CD4-positive, alpha-beta T cell treated with Interleukin-2 at 100 ng/mL for 4 hours (primary cell): ENCODE measurements at places on chromosomes 13 and 19.

- no peak for DNase-seq
Measured at GRCh38 chr13:73321043-73321442, 262.2 kb downstream of the KLF5 start.

DNA sequence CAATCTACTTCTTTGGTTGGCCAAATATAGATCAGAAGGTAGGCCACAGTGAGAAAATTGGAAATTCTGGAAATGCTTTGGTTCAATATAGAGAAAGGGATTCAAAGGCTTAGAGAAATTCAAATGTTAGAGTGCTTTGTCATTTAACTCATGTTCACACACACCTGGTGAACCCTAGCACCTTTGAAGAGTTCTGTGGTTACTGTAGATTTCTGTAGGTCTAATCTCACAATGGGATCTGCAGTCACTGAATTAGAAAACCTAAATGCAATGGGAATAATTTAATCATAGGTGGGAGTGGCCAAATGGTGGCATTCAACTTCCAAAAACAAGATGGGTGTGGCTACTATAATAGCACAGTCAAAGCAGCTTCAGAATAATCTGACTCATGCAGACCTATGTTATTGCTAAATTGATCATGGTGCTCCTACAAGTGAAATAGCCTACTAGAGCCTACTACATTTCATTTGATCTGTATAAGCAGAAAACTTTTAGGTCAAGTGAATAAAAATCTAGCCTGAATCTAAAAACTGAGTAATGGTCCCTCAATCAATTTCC, 1152.9 kb downstream of the PCDH9 start:
- no peak for DNase-seq

- DNase-seq: peak; percentile 59
Measured at GRCh38 chr13:49585220-49586157, at the start of gene RCBTB1. Gene RCBTB1 (minus strand): TSS chr13:49585558. CDS start chr13:49567279, 18,279 bp downstream.

GRCh38 chr13:25873242-25873612, 178.6 kb downstream of the SHISA2 start:
- no peak for DNase-seq

- no peak for DNase-seq
Measured at GRCh38 chr13:93336728-93337127, 110.1 kb downstream of the GPC6 start.

- no peak for DNase-seq
Measured at GRCh38 chr19:49065905-49066512, 1.4 kb upstream of the NTF4 start.

DNA sequence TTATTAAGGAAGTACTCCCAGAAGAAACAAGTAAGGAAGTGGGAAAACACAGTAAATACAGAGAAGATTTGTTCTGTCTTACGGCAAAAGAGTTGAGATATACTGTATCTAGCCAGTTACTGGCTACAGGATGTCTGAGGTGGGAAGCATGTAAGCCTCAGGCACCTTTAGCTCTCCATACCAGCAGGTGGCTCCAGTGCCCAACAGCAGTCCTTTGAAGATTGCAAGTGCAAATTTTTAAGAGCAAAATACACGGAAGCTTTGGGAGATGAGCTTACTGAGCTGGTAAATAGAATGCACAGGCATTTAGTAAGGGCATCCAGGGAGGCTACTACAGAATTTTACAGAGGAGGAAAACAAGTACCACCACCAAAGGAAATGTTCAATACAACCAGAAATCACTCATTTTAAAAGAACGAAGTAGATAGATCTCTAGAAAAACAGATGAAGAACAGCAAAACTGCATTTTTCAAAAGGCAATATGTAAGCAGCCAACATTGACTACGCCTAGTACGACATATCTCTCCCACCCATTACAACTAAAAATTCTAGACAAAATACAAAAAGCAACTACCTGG, 57.9 kb upstream of the VSTM2B start:
- DNase-seq: peak; percentile 1

GRCh38 chr13:52809310-52809769, 39.1 kb downstream of the PCDH8 start:
- DNase-seq: peak; percentile 24

GRCh38 chr13:101447852-101448251, 4.6 kb upstream of the ITGBL1 start:
- DNase-seq: no peak

GRCh38 chr13:73129023-73129422, 70.2 kb downstream of the KLF5 start:
- DNase-seq: no peak

GRCh38 chr19:47228168-47228936, 2.6 kb downstream of the BBC3 start:
- peak; percentile 41 for DNase-seq

- DNase-seq: peak; percentile 55
Measured at GRCh38 chr19:18023622-18024251, 15.8 kb downstream of the ARRDC2 start.

DNA sequence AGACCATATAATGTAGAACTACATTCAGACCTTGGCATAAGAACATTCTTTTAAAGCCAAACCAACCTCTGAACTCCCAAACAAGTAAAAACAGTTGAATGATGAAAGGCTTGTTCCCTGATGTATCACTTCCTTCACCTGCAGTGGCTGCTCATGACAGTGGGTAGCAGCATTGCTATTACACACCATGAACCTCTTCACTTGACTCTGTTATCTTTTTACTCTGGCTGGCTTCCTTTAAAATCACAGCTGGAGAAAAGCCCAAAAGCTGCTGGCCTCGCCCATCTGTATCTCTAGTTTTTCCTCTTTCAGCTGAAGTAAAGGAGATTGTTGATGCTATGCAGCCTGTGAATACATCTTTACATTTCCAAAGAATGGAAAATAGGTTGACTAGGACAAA, 22.6 kb downstream of the THSD1 start:
- DNase-seq: no peak

- DNase-seq: no peak
Measured at GRCh38 chr13:111017755-111018459, 97.2 kb upstream of the ARHGEF7 start.

DNA sequence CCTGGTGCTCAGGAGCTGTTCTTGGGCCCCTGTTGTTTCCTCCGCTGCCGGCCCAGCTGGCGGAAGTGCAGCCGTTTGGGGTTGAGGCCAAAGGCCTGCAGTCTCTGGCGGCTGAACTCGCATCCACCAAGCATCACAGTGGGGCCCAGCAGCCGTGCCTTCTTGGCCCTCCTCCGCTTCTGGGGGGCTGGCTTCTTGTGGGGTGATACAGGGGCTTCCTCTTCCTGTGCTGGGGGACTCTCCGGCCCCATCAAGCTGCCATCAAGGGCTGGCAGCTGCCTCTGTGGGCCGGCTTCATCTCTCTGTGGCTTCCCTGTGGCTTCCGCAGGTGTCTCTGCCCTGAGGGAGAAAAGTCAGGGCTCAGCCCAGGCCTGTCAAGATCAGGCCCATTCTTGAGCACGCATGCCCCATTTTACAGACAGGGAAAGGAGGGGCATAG, 10.3 kb downstream of the ATG4D start:
- DNase-seq: peak; percentile 70

DNA sequence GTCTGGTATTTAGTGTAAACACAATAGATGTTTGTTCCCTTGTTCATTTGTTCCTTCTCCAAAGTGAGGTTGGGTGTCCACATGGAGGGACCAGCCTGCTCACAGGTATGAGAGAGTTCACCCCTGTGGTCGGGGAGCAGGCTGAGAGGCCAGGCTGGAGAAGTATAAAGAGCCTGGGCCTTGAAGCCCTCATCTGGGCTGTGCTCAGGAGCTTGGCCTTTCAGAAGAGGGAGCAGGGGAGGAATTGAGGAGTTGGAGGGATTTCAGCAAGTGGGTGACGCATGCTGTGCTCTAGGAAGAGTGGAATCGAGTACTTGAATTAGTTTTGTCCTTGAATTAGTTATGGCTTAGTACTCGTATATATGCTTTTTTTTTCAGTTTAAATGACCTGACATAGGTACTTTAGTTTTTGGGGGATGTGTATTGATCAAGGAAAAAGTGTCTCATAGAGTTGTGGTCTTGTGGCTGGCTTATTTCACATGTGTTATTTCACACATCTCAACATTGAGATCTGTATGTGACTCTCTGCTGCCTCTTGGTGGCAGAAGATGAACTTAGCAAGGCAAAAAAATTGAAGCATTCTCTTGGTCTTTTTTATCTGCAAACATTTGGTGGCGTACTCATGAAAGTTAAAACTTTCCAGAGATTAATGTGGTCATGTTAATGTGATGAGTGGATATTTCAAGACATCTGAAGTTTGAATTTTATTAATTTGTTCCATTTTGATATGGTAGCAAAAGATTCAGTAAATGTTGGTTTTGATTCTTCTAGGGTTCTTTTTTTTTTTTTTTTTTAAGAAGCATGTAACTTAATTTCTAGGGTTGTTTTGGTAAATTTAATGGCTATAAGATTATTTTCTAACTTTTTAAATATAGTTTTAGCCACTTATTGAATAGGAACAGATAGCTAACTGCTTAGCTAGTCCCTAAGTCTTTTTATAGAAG, 54.3 kb downstream of the SLAIN1 start:
- DNase-seq: peak; percentile 73
